ENCODE measurements at places on chromosomes 3 and 15.

DNA sequence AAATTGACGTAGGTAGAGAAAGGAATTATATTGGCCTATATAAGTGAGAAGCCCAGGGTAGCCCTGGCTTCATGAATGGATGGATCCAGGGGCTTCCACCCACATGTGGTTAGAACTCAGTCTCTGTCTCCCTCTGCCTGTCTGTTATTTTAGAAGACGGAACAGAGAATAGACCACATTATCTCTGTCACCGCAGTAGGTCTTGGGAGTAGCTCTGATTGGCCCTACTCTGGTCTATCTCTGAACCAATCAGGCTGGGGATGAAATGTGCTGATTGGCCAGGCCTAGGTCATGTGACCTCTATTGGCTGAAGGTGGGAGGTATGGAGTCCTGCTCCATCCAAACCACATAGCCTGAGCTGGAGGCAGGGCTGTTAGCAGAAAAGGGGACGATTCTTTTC, 143.0 kb upstream of the PRR23C start:
- DNase-seq: no peak

DNA sequence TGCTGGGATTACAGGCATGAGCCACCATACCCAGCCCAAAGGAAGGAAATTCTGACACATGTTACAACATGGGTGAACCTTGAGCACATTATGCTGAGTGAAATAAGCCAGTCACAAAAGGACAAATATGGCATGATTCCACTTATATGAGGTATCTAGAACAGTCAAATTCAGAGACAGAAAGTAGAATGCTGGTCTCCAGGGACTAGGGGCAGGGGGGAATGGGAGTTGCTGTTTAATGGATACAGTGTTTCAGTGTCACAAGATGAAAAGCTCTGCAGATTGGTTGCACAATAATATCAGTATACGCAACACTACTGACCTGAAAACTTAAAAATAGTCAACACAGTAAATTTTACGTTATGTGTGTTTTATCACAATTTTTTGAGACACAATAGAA, 4.1 kb downstream of the SPATA12 start:
- no peak for DNase-seq

- DNase-seq: no peak
These were observed 23.4 kb downstream of the BOC start for GRCh38 chr3:113234688-113235260.

DNA sequence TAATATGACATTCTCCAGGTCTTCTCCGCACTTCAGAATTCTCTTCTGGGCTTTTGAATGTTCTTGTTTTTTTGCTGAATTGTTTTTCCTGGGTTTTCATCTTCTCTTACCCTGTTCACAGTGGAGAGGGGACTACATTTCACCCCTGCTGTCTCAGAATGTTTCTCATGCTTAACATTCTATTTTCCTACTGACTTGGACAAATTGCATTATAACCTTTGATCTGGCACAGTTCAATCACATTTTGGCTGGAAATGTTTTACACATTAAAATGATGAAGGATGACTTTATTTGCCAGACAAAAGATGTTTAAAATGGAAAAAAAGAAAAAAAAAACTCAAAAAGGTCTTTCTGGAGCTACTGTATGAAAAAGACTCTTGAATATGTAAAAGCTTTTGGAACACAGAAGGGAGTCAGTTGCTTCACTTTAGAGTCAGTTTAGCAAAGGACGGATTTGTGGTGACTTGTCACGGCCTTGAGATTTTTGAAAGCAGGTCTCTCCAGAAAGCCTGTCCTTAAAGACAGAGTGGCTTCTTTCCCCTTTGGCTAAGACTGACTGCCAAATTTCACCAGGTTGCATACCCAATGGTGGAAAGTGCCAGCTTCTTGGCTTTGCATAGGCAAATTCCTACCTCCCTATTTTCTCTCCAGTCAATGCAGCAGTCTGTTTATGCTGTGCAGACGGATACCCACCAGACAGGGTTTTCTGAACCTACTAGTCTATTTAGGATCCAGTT, 401.0 kb upstream of the TBL1XR1 start:
- DNase-seq: no peak

GRCh38 chr15:47872869-47873432, 155.6 kb downstream of the SEMA6D start:
- DNase-seq: no peak

DNA sequence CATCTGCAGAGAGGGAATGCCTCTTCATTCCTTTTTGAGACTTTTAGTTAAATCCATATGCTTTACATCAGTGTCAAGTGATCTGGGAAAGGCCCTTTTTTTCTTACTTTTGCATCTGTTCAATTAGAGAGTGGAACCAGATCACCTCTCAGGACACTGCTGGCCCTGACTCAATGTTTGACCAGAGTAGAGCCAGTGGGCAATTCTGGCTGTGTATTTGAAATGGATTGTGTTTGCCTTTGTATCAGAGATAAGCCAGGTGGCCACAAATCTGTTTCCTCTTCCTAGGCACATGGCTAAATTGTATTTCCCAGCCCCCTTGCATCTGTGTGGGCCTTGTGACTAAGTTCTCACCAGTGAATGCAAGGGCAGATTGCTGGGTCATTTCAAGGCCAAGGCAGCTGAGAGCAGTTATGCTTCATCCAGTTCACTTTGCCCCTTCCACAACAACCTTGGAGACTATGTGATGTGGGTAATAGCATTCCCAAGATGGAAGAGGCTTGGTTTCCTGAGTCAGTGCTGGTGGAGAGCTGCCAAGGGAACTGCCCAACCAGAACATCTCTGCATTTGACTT, 75.6 kb upstream of the CACNA2D3 start:
- DNase-seq: no peak

DNA sequence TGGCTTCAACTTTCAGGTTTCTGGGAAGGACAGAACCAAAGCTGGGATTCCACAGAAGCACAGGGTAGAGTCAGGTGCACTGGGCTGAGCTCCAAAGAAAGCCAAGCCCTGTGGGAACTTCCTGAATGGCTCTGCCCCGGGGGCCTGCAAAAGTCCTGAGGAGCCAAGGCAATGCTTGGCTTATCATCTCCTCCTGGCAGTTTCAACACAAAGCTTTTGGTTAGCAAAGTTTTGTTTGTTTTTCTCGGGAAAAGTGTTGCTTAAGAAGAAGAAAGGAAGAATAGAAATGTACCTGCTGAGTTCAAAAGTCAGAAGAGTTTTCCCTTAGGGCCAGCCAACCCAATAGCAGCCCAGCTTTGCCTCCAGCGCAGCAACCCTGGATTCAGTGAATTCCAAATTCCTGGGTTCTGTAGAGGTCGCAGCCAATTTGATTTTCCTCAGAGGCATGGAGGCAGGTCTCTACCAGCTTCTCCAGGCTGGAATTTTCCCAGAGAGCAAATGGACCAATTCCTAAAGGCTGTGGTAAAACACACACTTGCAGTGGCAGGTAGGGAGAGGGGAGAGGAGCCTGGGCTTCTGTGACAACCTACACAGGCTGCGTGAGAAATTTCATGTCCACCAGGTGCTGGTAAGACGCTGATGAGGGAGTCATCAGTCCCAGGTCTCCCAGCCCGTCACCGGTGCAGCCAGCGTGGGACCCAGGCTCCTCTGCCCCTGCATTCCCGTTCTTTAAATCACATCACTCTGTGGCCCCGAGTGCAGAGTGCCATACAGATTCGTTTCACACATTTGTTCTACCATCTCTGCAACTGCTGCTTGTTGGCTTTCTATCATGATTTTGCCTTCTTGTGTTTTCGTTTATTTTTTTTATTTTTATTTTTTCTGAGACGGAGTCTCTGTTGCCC, 54.3 kb upstream of the SNRPA1 start:
- DNase-seq: no peak

DNA sequence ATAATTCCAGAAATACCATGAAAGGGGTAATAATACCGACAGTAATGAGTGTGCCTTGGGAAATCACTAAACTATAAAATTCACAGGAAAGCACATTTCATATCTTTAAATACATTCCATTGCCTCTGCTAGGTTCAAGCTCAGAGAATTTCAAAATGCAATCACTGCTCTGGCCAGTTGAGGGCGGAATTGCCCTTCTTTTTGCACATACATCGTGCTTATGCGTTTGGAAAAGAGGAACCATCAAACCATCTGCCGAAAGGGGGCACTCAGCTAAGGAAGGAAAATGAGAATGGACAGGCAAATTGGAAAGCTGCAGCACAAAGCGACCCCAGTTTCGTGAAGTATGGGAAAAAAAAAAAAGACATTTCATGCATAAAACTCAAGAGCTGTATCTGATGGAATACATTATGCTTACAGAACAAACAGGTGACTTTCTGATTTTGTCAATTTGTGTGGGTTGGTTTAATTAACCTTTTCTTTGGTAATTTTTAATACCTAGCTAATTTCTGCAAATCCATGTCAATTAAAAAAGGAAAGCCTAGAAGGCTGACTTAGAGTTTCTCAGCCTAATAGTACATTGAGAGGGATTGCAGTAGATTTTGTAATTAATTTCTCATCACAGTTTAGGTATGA, 61.4 kb downstream of the TUSC7 start:
- peak; percentile 67 for DNase-seq

DNA sequence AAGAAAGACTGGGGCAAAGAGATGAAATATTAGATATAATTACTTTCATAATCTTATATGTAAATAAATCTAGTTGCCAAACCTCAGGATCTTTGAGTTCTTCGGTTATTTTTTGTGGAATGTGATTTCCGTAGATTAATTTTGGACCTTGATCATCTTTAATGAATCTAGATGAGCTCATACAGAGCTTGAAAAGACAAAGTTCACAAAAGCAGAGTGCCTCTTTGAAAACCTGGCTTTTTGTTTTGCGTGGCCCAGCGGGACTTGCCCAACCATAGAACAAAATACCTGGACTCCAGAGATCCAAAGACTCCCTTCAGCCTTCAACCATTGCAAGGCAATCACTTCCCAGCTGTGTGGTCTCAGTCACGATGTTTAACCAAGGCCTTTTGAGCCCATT, 54.8 kb upstream of the CHST2 start:
- DNase-seq: no peak

- no peak for DNase-seq
These were observed 5.2 kb downstream of the TPRA1 start for GRCh38 chr3:127585163-127585812.

GRCh38 chr3:184380185-184380626, 352 bp downstream of the CHRD start:
- DNase-seq: peak; percentile 20

DNA sequence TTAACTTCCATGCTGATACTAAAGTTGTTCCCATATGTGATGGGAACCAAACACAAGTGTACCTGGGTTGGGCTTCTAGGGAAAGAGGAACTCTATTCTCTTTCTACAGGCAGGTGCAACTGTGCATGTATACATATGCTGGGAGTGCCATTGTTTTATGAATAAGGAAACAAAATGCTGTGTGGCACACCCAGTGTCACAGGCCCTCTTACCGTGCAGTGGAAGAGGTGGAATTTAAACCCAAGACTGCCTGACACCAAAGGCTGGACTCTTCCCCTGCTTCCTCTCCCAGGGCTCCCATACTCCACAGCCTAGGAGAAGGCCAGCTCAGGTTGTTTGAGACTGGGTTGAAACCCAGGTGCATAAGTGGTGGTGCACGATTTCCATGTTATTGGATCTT, 1.9 kb upstream of the FETUB start:
- DNase-seq: no peak

- DNase-seq: no peak
These were observed 18.5 kb upstream of the SENP5 start for GRCh38 chr3:196849180-196849741.

DNA sequence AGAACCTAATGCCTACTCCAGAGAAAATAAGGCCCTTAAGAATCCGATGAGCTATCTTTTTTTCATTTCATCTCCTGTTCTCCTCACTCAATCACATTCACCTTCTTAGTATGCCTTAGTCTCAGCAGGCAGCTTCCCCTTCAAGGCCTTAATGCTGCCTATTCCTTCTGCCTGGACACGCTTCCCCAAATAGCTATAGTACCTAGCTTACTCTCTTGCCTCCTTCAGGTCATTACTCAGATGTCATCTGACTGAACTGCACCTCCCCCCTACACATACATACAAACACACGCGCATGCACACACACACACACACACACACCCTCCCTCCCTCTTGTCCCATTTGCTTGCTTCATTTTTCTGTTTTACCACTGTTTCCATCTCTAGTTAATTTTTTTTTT, 191.5 kb upstream of the MLF1 start:
- no peak for DNase-seq

- no peak for DNase-seq
These were observed 37.0 kb upstream of the P2RY1 start for GRCh38 chr3:152797751-152798432.

DNA sequence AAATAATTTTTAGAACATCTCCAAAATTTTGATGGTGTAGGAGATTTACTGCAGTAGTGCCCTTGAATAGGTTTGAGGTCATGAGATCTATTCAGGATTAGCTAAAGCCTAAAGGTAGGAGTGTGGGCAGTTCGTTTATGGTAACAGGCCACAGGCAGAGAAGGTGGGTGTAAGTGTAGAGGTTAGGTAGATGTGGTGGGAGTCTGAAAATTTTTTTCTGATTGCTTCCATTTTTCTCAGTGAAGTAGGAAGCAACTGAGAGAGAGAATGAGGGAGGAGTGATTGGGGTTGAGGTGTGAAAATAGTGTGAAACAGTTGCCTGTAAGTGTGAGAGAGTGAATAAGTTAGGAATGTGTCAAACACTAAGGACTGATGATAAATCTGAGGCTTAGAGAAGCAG, 2.2 kb upstream of the ELL3 start:
- DNase-seq: no peak

DNA sequence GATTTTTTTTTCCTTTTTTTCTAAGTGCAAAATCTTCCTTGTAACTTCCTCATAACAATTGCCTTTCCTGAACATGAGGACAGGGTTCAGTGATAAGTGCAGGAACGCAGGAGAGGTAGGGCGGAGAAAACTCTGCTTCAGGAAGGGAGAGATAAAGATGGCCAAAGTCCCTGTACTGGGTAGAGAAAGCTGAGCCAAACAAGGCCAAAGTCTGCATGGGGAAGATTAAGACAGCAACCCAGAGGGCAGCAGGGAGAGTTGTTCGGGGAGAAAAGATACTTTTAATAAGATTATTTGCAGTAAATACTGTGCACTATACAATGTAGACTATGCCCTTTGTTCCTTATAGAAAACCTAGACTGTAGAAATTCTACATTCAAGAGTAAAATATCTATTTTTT, 55.4 kb upstream of the LRRFIP2 start:
- DNase-seq: no peak

GRCh38 chr3:183116025-183116614, 16.8 kb upstream of the MCCC1 start:
- peak; percentile 58 for DNase-seq

Data from hypothalamus (tissue), 51 donors.